Activated T-helper 2 cell treated with anti-CD3 and anti-CD28 coated beads, Interferon-gamma antibody, Interleukin-2, Interleukin-4, amounts not matched to agents 10 μg/mL and 5 μg/mL and 100 μg/mL, durations not matched to agents 14 hours and 24 hours and 36 hours (primary cell): ENCODE measurements at places on chromosomes 16 and 17.

DNA sequence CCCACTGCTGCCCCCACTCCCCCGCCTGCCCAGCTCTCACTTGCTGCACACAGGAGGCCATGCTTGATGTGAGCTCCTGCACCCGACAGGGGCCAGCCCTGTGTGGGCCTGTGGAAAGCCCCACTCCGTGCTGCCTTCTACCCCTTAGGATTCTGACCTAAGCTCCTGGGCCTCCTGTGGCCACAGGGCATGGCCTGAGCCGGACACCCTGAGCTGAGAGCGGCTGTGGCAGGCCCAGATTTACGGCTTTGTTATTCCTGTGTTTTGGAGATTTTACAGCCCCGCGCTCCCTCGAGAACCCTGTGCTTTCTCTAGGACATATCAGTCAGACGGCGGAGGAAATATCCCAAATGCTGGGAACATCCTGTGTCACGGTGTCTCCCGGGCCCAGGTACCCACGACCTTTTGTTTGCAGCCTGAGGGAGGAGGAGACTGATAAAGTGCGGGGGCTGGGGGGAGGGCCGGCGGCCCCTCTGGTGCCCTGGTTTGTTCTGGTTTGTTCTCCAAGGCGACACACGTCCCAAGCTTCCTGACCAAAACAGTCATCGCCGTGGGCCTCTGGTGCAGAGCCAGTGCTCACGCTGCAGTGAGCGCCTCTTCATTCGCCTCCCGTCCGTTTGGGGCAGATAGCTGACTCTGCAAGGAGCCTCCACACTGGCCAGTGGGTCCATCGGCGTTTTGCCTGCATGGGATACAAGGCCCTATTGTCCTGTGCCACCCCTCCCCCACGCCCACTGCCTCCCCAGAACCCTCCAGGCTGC is 363.4 kb downstream of the C16orf95 start:
- DNase-seq: no peak

DNA sequence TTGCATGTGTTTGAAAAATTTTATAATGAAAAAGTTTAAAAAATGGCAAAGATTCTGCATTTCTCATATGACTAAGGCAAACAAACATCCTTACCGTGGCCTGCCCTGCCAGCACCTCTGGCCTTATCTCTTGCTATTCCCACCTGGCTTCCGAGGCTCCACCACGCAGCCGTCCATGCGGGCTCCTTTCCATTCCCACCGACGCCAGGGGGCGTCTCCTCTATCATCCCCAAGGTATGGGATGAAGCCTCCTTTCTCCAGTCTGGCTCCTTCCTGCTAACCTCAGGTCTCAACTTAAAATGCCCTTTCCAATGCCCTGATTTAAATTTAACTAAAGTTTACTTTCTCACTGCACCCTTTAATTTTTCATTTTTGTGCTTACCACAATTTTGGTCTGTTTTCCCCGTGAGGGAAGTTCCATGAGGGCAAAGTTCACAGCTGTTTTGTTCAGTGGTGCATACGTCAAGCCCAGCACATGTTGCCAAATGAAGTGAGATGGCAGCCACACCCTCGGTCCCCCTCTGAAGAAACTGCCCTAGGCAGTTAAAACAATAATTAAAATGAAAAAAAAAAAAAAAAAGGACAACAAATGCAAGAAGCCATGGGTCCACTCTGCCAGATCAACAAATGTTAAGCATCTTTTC is 13.3 kb upstream of the SDK2 start:
- no peak for DNase-seq

GRCh38 chr17:61458421-61459141 is 6.4 kb downstream of the TBX4 start:
- no peak for DNase-seq

GRCh38 chr16:3520413-3520812 is 19.6 kb downstream of the CLUAP1 start:
- no peak for DNase-seq

DNA sequence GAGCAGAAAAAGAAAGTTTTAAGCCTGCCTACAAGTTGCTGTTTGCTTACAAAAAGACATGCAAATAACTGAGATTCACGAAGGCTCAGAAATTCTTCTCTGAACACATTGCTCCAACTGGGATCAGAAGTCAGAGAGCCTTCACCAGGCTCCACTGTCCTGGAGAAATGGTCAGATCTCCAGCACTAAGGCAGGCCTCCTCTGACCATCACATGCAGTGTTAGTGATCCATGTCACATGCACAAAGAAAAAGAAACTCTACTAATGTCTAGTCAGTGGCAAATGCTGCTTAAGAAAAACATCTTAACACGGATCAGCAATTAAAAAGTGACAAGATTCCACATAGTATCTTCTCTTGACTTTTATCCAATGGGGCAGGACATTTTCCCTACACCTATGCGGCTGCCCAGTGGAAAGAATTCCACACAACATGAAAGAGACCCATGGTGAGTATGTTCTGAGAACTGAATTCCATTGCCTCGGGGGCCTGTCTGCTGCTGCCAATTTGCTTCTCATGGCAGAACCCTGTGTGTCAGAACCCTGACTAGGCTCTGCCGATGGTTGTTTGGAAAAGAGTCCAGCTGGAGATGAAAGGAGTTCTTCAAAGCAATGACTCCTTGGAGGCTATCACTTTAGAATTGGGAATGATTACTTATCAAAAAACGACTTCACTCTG is 96.6 kb downstream of the HIC1 start:
- no peak for DNase-seq

- DNase-seq: peak; percentile 35
Observed at GRCh38 chr16:86566601-86566965, at the start of gene FOXC2. FOXC2 (plus strand) TSS chr16:86566829; CDS start chr16:86567336, 507 bp downstream.
